ENCODE measurements at places on chromosomes 3 and 15. TPM values are rescaled to one million over a fixed set of nuclear protein-coding genes. Genes with fewer than 3 reads are reported as not detected.

The RTP3 gene
- total RNA-seq: not detected

GRCh38 chr3:127658234-127658633 lies 14.5 kb upstream of the ABTB1 start:
- DNase-seq: no peak

GRCh38 chr3:169665264-169666075 lies 2.0 kb upstream of the MECOM start:
- no peak for DNase-seq

DNA sequence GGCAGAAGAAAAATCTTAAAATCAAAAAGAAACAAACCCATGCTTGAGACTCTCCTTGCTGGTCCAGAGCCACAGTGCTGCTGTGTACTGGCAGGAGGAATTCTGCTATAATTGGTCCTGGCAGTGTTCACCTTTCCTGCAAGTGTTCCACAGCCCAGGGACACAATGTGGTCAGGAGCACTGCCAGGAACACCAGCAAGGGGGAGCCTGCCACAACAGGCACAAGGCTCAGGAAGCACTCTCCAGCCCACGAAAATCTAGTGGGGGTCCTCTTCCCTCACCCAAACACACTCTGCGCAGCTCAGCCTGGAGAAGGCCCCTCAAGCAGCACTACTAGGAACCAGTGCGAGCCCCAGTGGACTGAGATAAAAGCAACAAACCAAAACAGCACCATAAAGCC lies 92.9 kb downstream of the UBE3A start:
- no peak for DNase-seq

GRCh38 chr3:20852712-20853111 lies 666.7 kb upstream of the SGO1 start:
- DNase-seq: no peak

- no peak for DNase-seq
These were observed 12.2 kb upstream of the VIPR1 start for GRCh38 chr3:42490243-42490642.

DNA sequence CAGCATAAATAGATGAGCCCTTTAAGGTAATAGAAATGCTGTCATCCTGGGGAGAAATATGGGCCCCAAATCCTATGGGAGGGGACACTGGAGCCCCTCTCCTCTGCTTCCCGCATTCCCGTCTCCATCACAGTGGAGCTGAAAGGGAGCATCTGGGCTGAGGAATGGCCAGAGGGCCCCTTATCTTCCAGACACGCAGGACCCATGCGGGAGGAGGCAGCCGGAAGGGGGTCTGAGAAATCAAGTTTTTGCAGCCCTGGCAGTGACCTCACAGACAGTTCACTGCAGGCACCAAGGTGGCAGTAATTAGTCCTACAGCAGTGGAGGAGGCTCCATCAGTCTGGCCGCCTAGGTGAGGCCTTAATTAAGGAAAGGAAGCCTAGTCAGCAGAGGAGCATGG lies 80.2 kb downstream of the RAB11A start:
- DNase-seq: no peak

DNA sequence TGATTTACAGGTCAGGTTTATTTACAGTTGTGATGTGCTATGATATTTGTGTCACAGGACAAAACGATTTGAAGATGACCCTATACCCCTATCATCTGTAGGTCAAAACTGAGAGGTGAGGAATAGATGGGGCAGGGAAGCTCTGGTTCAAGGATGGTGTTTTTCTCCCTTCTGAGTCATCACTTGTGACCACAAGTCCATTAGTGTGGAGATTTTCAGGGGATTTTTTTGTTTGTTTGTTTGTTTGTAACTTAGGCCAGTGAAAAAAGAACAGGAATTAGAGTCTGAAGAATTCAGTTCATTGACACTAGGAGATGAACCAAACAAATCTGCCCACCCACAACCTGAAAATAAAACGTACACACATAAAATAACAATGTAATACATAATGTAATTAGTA lies 62.7 kb upstream of the FAM98B start:
- DNase-seq: no peak

DNA sequence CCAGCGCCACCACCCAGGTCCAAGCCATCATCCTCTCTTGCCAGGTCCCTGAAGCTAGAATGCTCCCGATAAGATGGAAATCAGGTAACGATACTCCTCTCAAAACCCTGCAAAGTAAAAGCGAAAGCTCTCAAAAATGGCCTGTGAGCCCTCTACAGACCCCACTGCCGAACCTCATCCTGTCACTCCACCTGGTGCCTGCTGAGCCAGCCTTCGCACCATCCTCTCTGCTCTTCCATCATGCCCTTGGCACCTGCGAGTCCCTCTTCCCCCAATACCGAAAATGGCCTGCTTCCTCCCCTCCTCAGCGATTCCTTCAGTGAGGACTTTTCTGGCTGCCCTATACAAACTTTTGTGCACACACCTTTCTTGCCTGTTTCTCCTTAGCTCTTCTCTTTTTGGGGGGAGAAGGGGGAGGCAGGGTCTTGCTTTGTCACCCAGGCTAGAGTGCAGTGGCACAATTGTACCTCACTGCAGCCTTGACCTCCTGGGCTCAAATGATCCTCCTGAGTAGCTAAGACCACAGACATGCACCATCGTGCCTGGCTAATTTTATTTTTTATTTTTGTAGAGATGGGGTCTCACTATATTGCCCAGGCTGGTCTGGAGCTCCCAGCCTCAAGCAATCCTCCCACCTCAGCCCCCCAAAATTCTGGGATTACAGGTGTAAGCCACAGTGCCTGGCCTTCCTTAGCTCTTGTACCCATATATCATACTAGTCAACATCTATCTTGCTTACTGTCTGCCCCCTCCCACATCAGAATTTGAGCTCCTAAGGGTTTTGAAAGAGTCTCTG lies 3.0 kb downstream of the IDH2 start:
- no peak for DNase-seq
